Renal pelvis (tissue), 12 donors: ENCODE measurements at places on chromosomes 3 and 15. TPM values are rescaled to one million over a fixed set of nuclear protein-coding genes. Genes with fewer than 3 reads are reported as not detected.

- no peak for DNase-seq
Observed at GRCh38 chr3:196517162-196517800, 2.1 kb upstream of the SMCO1 start.

- DNase-seq, result peak; percentile 4
Observed at GRCh38 chr3:51384055-51384725, 901 bp upstream of the MANF start.

The SLC2A2 gene
- polyA plus RNA-seq, result 20.9 TPM

- no peak for DNase-seq
Observed at GRCh38 chr3:88038566-88038965, 20.2 kb downstream of the CGGBP1 start.

The H1-8 gene
- not detected for polyA plus RNA-seq

The CCDC54 gene
- polyA plus RNA-seq, result 0.15 TPM

DNA sequence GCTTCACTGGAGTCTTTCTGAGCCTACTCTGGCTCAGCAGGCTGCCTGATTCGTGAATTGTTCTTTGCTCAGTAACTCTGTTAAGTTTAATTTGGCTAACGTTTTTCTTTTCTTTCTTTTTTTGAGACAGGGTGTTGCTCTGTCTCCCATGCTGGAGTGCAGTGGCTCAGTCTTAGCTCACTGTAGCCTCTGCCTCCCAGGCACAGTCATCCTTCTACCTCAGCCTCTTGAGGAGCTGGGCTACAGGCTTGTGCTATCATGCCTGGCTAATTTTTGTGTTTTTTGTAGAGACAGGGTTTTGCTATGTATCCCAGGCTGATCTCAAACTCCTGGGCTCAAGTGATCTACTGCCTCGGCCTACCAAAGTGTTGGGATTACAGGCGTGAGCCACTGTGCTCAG lies 165.0 kb downstream of the PEX5L start:
- no peak for DNase-seq

DNA sequence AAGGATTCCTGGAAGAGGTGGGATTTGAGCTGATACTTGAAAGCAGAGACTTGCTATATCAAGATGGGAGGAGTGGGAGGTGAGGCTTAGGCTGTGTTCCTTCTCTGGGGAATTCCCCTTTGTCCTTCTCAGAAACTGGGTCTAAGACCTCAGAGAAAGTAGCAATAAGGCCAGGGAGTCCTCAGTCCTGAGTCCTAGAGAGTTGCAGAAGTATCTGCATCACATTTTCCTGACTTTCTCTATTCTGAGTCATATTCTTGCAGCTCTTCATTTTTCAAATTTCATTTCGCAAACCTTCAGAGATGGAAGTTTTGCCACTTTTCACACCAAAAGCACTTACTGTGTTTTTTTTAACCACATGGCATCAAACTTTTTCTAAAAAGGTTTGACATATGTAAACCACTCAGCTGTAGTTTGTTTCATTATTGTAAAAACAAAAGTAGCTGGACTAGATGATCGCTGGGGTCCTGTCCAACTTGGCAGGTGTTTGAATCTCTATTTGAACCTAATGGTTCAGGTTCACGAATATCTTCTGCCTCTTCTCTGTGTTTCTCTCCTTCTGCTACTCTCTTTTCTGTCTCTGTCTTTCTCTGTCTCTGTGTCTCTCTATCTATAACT lies 21.3 kb downstream of the COLQ start:
- DNase-seq, result no peak

GRCh38 chr3:151673974-151674373 lies 59.8 kb upstream of the AADACL2 start:
- DNase-seq, result no peak

DNA sequence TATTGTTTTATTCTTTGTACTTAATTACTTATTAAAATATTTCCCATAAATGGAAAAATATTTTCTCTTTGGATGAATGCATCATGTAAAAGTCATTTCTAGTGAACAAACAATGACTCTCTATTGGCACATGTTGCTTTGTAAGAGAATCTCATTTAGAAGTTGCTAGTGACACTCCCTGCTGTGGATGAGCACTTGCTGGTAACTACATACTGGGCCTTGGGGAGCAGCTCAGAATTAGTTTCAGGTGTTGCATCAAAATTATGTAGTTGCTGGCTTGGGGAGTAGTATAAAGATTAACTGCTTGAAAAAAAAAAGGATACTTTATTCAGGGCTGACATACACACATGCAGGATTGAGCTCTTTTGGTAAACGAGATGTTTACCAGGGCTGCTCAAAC lies 80.3 kb upstream of the KCNAB1 start:
- DNase-seq, result no peak

- no peak for DNase-seq
Observed at GRCh38 chr3:36714343-36715086, 49.8 kb downstream of the DCLK3 start.

GRCh38 chr3:15983693-15984092 lies 185.9 kb upstream of the ANKRD28 start:
- DNase-seq, result no peak

The CD86 gene
- 1.1 TPM for polyA plus RNA-seq

The BLM gene
- 13.5 TPM for polyA plus RNA-seq

GRCh38 chr3:111481551-111481950 lies 60.4 kb upstream of the CD96 start:
- no peak for DNase-seq

The CAPN3 gene
- 28.7 TPM for polyA plus RNA-seq

The NANOGP8 gene
- polyA plus RNA-seq, result not detected

- peak; percentile 80 for DNase-seq
Observed at GRCh38 chr15:89017370-89018066, 70.7 kb upstream of the ABHD2 start.

The ASB14 gene
- 1.6 TPM for polyA plus RNA-seq

- DNase-seq, result no peak
Observed at GRCh38 chr3:130514681-130515080, 2.3 kb upstream of the COL6A6 start.

GRCh38 chr3:53230041-53230621 lies 25.7 kb downstream of the TKT start:
- no peak for DNase-seq

The XCR1 gene
- polyA plus RNA-seq, result 0.04 TPM

GRCh38 chr3:188465311-188465710 lies 311.4 kb downstream of the LPP start:
- DNase-seq, result no peak

GRCh38 chr3:50245831-50246516 lies 10.0 kb downstream of the GNAI2 start:
- peak; percentile 94 for DNase-seq

DNA sequence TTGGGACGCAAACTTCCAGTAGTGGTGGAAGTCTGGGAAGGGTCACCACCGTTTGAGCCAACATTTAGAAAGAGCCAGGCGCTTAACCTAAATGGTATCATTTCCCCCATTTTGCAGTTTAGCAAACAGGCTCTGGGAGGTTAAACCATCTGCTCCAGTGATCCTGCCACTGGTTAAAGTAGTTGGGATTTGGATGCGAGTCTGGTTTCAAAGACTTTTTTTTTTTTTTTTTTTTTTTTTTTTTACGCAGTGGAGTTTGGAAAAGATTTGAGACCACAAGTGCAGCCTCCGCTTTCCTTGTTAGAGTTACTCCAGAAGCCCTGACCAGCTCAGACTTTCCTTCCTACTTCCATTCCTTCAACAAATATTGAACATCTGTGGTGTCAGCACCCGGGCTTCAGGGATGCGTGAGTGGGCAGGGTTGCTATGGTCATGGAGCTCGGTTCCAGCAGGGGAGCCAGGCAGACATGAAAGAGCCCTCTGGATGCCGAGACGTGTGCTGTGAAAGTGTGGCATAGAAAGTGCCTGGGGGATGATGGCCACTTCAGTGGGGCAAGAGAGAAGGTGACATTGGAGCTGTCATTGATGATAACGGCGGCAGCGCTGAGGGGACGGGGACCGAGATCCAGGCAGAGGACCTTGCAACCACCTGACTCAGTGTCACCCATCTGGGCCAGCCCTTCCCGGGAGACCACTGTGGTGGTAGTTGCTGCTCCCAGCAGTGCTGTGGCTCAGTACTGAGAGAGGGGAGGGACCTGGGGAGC lies 1.1 kb upstream of the RNU6-1 start:
- DNase-seq, result peak; percentile 42

DNA sequence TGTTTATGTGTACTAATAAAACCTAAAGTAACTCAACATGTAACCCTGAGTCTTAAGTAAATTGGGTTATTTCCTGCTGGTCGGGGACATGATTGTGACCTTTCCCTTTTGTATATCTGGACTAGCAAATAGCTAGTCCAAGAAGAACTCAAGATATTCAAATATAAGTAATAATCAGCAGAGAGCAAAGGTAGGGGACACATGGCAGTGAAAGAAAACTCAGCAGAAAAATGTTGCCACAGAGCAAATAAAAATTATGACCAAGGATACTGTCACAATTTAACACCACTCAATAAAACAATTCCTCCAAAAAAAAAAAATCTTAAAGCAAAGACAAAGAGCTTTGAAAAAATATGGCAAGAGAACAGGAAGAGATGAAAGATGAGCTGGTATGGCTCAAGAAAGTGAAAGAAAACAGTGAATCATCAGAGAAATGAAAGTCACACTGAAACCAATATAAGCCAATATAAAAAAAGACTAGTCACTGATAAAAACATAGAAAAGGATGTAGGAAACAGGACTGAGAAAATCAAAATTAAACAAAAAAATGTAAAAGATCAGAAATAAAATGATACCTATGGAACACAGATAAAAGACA lies 43.4 kb downstream of the HLTF start:
- DNase-seq, result no peak

The GOLGA6L7 gene
- polyA plus RNA-seq, result 0.19 TPM

DNA sequence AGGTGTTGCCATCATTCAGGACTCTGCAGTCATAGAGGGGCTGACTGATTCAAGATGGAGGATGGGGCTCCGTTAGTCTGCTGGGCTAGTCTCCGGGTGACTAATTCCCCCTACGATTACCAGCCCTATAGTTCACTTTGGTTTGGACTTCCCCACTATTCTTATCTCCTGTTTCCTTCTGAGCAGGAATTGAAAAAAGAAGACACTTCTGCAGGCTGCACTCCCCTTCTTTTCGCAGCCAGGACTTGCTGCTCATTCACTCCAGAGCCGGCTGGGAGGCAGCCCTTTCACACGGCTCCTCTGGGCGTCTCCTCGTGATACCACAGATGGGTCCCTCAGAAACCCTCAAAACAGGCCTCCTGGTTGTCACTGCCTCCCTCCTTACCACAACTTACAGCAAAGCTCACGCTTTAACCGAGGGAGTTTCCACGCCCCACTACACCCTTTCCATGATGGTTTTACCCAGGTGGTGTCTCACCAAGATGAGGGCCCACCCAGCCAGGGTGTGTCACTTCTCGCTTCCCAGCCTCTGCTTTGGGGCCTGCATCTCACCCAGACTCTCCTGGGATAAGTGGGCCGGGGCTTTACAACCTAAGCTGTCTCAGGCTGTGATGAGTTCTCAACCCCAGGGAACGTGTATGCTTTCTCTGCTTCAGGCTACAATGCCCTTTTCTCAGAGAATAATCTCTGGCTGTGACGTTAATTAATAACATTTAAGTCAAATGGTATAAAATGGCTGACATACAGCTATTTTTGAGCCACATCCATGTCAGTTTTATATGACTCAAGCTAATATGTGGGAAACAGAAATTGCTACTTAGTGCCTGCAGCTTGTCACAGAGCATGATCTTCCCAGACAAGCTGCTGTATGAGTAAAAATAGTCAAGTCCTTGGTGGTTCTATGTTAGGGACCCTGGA lies 11.9 kb downstream of the CX3CR1 start:
- no peak for DNase-seq

DNA sequence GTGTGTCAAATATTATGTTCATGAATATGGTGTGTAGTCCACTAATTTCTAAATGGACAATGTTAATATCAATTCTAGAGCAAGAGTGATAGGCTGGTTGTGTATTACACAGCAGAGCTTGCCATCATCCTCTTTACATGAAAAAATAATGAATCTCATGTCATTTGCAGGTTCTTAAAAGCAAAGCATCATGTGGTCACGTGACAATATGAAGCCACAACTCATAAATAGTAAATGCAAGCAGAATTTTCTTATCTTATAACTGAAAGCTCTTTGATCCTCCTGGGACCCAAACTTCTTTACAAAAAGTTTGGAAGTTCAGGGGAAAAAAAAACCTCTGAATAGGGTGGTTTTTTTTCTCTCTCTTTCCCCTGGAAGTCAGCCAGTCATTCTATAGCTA lies 26.9 kb upstream of the LRRN1 start:
- DNase-seq, result no peak

DNA sequence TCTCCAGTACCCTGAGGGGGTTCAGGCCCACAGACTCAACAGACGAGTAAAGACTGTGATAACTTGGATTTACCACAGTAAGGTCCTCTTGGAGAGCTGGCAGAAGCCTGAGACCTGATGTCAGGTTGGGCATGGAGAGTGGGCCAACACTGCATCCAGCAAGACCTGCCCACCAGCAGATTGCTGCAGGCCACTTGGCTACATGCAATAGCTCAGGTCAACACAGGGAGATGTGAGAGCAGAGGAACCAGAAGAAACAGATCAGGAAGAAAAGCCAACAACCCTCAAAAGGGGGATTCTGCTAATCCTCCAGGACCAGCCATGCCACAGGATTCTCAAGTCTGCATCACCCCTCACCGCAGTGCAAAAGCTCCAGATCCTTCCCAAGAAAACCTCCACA lies 1.7 kb upstream of the IP6K1 start:
- no peak for DNase-seq

- DNase-seq, result no peak
Observed at GRCh38 chr15:85430406-85431204, 50.2 kb downstream of the AKAP13 start.

The ARPIN gene
- 31.6 TPM for polyA plus RNA-seq

DNA sequence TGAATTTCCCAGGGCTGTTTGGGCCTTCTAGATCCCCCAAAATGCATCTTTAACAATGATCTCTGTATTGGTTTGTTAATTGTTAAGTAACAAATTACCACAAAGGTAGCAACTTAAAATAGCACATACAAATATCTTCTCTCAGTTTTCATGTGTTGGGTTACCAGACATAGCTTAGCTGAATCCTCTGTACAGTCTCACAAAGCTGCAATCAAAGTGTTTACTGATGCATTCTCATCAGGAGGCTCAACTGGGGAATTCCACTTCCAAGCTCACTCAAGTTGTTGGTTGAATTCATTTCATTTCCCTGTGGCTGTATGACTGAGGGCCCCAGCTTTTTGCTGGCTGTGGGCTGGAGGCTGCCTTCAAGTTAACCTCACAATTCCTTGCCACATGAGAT lies 297.6 kb downstream of the RPLP1 start:
- DNase-seq, result no peak
